LHCN-M2 (cell line): ENCODE measurements at places on chromosomes 5 and 9.

GRCh38 chr9:91247278-91247677 lies 114.4 kb downstream of the AUH start:
- DNase-seq, result no peak

- no peak for DNase-seq
These were observed 133.9 kb downstream of the PLK2 start for GRCh38 chr5:58326022-58326421.

GRCh38 chr9:70020991-70021571 lies 22.6 kb upstream of the MAMDC2 start:
- peak; percentile 92 for DNase-seq

GRCh38 chr5:36887532-36887931 lies 11.0 kb downstream of the NIPBL start:
- no peak for DNase-seq

DNA sequence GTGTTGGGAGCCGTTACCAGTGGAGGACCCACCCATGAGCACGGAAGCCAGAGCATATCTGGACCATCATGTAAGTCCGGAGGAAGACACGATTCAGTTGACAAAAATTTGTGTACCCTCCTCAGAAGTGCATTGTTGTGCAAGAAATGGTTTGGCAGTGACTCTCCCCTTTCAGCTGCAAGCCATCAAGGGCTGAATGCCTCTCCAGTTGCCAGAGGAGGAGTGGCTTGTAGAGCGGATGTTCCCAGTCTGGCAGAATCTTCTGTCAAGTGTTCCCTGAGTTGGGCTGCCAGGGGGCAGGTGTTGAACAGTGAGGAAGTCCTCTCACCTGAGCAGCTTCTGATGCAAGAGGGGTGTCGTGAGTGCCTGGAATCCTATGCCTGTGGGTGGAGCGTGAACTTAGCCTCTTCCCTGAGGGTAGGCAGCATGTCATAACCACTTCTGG lies 27.6 kb upstream of the CDKN2AIPNL start:
- DNase-seq, result peak; percentile 73

GRCh38 chr5:68730220-68730978 lies 363.4 kb upstream of the SLC30A5 start:
- DNase-seq, result peak; percentile 68

GRCh38 chr9:90801241-90801972 lies at the start of gene SYK:
Gene SYK (plus strand): TSS chr9:90801819. CDS start chr9:90843899, 42,080 bp downstream.
- no peak for DNase-seq

DNA sequence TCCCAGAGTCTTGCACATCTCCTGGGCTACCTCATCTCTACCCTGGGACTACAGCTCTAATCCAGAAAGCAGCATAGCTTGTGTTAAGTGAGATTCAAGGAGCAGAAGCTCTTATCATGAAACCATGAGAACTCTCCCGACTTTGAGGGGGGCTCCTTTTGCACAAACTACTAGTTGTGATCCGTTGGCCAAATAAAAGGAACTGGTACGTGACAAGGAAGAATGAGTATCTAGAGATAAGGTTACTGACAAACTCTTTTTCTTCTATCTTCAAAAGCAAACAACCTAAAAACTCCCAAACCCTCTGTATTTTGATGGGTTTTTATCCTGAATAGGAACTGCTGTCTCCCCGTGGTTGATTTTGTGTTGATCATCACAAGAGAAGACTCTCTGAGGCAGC lies 168.5 kb downstream of the SLC24A2 start:
- no peak for DNase-seq
